Activated naive CD8-positive, alpha-beta T cell treated with anti-CD3 and anti-CD28 coated beads for 36 hours (primary cell): ENCODE measurements at places on chromosomes 3 and 15.

DNA sequence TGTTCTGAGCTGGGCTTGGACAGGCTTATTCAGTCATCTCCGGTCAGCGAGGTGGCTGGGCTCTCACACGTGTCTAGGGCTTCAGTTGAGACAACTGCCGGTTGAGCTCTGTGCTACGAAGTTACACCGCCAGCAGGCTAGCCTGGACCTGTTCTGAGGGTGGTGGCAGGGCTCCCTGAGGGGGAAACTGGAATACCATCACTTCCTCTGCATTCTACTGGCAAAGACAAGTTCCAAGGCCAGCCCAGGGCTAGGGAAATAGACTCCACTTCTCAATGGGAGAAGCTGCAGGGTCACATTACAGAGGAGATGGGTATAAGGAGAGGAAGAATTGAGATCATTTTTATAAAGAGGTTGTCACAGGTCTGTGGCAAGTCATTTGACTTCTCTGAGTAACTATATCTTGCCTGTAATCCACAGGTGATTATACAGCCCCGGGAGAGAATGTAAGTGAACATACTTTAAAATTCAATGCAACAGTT is 106.8 kb upstream of the IL12A start:
- no peak for DNase-seq
- H3K4me3 ChIP-seq = no peak overlapping the region
- H3K27me3 ChIP-seq = no peaks in the 10 kb centered on the region

GRCh38 chr3:133821767-133822638 is 16.4 kb downstream of the SRPRB start:
- H3K36me3 ChIP-seq = peaks cover 47% of the 10 kb centered on the region
- no peak for DNase-seq
- H3K27ac ChIP-seq = peak overlapping the region; percentile 42
- H3K4me3 ChIP-seq = no peak overlapping the region
- no peaks in the 10 kb centered on the region for H3K4me1 ChIP-seq

- H3K27ac ChIP-seq = no peak overlapping the region
- H3K4me3 ChIP-seq = no peak overlapping the region
- H3K36me3 ChIP-seq = no peaks in the 10 kb centered on the region
- H3K27me3 ChIP-seq = no peaks in the 10 kb centered on the region
- no peak for DNase-seq
Observed at GRCh38 chr3:181425074-181425473, 286.7 kb upstream of the SOX2 start.

- peaks cover 18% of the 10 kb centered on the region for H3K36me3 ChIP-seq
- H3K4me1 ChIP-seq = peaks cover 8% of the 10 kb centered on the region
- no peak for DNase-seq
- peak overlapping the region; percentile 11 for H3K27ac ChIP-seq
Observed at GRCh38 chr3:4712109-4712508, 219.0 kb downstream of the ITPR1 start.

- no peak overlapping the region for H3K27ac ChIP-seq
- no peak overlapping the region for H3K4me3 ChIP-seq
- no peaks in the 10 kb centered on the region for H3K27me3 ChIP-seq
- H3K36me3 ChIP-seq = peaks cover 2% of the 10 kb centered on the region
- H3K4me1 ChIP-seq = no peaks in the 10 kb centered on the region
Observed at GRCh38 chr15:42121021-42121420, 26.7 kb upstream of the PLA2G4D start.

DNA sequence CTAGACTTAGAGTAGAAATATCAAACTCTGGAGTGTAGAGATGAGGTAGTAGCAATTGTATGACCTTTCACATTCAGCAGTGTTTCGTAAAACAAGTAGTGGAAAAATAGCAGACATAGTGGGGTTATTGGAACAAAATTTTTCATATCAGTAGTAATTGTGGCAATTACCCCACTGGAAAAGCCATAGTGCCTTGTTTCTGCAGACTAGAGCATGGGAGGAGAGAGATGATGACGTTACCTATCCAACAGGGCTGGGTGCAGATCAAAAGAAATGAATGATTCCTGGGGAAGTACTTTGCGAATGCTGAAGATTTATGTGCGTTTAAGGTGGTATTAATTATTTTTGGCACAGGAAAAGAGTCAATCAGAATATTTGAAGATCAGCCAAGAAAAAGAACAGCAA is 147.0 kb upstream of the LRRFIP2 start:
- no peak for DNase-seq
- H3K27ac ChIP-seq = peak overlapping the region; percentile 14
- peaks cover 15% of the 10 kb centered on the region for H3K4me1 ChIP-seq
- H3K27me3 ChIP-seq = no peaks in the 10 kb centered on the region
